ENCODE measurements at places on chromosomes 6 and 20.

DNA sequence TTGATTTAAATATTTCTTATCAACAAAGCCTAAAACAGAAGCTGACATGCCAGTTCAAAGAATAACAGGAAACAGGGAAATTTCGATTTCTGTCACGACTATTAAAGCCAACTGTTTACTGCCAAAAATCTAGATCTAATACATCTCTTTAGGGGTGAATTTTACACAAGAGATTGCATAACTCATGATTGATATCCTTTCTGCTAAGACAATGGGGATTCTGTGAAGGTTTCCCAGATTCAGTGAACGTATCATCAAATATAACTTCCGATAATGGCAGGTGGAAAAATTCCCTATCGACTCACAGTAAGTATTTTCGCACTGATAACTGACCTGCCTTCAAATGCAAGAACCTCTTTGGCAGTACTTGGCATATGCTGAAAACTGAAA lies 42.9 kb downstream of the NHSL1 start:
- no peak for DNase-seq

DNA sequence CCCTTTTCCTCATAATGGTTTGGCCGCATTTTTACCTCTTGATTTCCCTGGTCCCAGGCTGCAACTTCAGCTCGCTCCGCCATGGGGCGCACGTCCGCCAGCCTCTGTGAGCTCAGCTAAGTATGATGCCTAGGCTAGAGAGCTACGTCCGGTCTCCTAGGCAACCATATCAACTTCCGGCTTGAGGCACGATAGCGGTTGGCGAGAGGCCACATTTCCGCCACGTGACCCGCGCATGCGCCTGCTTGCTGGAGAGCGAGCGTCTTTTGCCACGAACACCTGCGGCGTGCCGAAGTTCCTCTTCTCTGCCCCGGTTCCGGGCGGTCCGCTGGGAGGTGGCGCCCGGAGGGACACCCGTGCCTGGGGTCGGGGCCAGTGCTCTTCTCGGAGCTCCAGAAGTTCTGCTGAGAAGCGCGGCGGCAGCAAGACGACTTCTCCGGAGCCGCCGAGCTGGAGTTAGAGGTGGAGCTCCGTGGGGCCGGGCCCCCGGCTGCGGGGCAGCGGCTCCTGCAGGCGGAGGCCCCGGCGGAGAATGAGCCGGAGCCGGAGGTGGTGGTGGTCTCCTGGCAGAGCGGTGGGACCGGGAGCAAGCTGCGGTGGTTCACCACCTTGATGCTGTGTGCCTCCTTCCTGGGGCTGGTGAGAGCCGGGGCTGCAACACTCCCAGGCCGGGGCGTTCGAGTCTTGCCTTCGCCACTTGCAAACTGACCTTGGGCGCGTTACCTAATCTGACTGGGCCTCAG lies 172.0 kb downstream of the SLC16A10 start:
- DNase-seq: peak; percentile 99

DNA sequence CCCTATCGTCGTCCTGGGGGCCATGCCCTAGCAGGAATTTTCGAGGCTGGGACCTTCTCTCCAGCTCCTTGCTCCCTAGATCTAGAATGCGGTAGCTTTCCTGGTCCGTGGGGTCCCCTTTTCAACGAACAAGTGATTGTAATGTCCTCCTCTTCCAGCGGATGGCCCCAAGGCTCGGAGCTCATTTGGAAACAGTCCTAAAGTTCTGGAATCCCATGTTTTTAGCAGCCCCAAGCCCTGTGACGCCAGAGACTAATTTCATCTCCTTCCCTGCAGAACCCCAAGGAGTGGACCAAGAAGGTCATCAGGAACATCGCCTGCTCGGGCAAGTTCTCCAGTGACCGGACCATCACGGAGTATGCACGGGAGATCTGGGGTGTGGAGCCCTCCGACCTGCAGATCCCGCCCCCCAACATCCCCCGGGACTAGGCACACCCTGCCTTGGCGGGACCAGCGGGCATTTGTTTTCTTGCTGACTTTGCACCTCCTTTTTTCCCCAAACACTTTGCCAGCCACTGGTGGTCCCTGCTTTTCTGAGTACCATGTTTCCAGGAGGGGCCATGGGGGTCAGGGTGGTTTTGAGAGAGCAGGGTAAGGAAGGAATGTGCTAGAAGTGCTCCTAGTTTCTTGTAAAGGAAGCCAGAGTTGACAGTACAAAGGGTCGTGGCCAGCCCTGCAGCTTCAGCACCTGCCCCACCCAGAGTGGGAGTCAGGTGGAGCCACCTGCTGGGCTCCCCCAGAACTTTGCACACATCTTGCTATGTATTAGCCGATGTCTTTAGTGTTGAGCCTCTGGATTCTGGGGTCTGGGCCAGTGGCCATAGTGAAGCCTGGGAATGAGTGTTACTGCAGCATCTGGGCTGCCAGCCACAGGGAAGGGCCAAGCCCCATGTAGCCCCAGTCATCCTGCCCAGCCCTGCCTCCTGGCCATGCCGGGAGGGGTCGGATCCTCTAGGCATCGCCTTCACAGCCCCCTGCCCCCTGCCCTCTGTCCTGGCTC lies 48.5 kb downstream of the PYGB start:
- no peak for DNase-seq

- no peak for DNase-seq
Measured at GRCh38 chr6:130115036-130115435, 96.7 kb downstream of the L3MBTL3 start.

- no peak for DNase-seq
Measured at GRCh38 chr6:95231416-95231815, 345.9 kb upstream of the MANEA start.

DNA sequence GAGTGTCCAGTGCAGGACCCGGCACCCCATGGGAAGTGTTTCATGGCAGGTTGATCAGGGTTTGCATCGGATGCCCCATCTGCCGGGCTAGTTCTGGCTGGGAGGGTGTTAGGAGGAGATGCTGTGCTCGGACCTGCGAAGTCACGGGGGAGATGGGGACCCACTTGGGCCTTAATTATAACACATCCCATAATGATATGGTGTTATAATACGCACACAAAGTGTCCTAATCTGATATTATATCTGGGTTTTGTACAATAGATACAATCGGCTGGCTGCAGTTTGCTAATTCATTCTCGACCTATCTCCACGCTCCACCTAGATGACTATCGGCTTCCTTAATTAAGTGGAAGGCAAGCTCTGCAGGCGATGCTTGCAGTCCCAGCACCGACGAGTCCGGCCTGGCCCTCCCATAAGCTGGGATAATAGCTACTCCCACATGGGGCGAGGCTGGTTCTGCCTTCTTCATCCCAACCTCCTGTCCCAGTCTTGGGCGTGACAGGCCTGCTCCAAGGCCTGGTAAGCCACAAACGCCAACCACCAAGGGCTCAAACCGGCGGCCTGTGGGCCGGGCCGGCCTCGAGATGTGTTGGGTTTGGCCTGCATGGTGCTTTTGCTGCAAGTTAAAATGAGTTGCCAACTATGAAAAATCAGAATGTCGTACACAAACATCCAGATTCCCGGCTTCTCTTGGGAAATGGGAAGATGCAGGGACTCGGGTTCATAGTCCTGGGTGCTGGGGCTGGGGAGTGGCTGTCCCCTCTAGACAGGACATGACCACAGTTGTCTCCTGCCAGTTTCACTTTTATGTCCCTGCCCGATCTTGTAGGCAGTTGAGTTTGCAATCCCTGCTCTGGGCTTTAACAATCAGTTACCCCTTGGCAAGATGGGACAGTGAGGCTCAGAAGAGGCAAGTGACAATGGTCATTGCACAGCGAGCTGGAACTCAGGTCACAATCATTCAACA lies 32.7 kb downstream of the CEBPB start:
- DNase-seq: no peak

GRCh38 chr6:1379788-1380147 lies 9.6 kb upstream of the FOXF2 start:
- DNase-seq: no peak

DNA sequence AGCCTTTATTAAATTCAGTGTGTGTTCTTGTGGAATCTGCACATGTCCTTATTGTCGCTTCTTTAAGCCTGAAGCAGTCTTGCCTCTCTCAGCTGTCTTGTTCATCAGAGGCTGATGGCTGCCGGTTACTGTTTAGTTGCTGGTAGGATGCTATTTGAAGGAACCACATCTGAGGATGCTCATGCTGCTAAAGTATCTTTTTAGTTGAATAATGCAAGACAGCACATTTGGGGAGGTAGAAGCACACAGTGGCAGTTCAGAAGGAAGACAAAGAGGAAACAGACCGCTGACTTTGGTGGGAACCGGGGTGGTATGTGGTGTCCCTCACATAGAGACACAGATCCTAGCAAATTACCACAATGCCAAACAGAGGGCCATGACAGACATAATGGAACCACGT lies 144.2 kb upstream of the HDDC2 start:
- DNase-seq: no peak

- DNase-seq: no peak
Measured at GRCh38 chr6:132072271-132072670, 121.1 kb upstream of the CCN2 start.

DNA sequence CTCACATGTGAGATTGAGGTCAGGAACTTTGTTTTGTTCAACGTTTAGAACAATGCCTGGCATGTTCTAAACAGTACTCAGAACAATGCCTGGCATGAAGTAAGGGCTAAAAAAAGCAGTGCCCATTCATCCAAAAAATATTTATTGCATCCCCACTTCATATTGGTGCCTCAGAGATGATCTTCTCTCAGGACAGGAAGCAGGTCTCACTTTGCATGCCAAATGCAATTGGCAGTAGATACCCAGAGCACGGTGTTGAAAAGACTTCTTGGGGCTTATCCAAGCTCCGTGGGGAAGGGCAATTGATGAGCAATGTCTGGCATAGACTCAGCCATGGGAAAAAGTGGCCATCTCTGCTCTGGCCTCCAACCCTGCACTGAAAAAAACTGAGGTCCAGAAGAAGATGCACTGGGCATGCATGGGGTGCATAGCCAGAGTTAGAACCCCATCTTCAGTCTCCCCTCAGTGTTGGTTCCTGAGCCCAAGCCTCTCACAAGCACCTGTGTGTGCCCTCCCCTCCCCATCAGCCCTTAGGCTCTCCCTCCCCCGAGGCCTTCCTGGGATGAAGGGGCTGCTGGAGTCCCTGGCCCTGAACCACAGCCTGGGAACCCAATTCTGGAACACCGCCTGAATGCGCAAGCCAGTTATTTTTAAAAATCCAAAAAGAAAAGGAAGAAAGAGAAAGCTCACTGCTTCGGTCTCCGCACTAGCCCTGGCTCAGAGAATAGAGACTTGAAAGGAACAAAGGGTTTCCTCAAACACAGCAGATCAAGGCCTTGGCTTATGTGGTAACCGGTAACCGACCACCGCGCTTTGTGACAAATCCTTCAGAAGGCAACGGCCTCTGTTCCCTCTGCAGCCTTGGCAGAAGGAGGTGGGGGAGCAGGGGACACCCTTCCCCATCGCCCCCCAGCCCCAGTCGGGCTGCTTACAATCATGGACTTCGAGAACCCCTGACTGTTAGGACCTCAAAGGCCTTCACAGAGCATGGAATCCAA lies 78.5 kb upstream of the SIRPA start:
- no peak for DNase-seq

DNA sequence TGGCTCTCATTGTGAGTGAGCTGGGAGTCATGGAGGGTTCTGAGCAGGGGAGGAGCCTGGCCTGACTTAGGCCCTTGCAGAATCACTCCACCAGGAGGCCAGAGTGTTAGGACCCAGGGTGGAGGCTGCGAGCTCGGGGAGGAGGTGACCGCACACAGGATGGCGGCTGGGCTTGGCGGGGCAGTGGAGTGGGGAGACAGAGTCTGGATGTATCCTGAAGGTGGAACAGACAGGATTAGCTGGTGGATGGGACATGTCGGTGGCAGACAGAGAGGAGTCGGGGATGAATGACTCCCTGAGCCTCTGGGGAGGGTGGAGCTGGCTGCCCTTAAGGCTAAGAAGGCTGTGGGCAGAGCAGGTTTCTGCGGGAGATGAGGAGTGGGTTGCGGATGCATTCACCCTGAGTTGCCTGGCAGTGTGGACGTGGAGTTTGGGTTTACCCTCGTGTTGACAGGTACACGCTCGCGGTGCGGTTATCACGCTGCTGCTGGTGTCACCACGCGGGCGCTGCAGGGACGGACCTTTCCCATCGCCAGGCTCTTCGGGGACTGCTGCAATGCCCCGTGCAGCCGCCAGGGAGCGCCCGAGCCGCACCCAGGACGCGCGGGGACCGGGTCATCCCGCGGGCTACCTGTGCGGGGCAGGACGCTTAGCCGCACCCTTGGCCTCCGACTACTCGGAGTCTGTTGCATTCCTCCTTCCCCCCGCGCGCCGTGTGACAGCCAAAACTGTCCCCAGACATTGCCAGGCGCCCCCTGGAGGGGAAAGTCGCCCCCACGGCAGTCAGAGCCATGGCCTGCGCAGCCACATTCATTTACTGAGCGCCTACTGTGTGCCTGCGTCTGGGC lies 43.0 kb upstream of the PTGIS start:
- no peak for DNase-seq

- DNase-seq: no peak
Measured at GRCh38 chr20:53708129-53708968, 114.7 kb upstream of the ZNF217 start.

DNA sequence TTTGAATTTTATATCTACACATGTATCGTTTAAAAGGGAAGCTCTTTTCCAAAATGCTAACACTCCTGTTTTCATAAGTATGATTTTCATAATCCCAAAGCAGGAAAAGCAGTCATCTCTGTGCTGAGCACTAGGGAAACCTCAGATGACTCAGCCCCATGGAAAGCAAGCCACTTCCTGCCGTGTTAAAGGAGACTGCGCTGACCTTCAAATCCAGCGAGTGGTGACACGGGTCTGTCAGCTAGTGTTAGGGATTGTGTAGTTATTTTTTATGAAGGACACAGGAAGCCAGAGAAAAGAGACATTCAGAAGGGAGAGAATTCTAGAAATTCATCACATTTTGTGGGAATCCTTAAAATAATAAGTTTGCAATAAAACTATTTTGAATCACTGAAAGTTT lies 57.0 kb upstream of the CD93 start:
- DNase-seq: no peak

DNA sequence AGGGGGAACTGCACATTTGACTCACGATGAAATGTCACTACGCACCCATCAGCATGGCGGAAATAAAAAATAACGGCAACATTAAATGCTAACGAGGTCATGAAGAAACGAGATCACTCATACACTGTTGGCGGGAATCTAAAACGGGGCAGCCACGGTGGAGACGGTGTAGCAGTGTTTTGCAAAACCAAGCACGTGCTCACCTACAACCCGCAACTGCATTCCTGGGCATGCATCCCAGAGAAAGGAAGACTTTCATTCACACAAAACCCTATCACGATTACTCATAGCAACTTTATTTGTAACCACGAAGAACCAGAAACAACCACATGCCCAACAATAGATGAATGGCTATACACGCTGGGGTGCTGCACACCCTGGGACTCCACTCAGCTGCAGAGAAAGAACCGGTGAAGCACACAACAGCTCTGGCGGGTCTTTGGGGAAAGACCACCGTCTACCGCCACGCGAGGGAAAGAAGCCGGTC lies 77.0 kb downstream of the YTHDF1 start:
- DNase-seq: no peak

GRCh38 chr6:152401978-152402377 lies 235.2 kb downstream of the SYNE1 start:
- DNase-seq: no peak

DNA sequence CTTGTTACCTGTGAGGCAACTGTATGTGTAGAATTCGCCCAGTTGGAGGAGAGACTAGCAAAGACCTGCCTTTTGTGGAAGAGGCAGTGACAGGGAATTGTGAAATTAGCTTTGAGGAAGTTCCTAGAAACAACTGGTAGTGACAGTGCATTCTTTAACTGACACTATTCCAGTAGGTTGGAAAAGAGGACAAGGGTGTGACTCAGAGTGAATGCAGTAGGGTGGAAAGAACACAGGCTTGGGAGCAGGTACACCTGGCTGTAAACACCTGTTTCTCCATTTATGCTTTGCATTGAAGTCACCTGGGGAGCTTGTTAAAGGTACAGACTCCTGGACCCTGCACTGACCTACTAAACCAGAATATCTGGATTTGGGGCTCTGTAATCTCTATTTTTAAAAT lies 295.7 kb downstream of the PHACTR1 start:
- DNase-seq: no peak
